H1 (cell line): ENCODE measurements at places on chromosomes 6 and 20. TPM values are rescaled to one million over a fixed set of nuclear protein-coding genes. Genes with fewer than 3 reads are reported as not detected.

The RAB44 gene
- not detected in 2 replicates for total RNA-seq

The OXT gene
- total RNA-seq = not detected in 2 replicates

The PRKN gene
- total RNA-seq = 0.08 and 0.13 TPM in 2 replicates

The EYA2 gene
- total RNA-seq = 1.6 and 1.7 TPM in 2 replicates

- no peak for DNase-seq
These were observed 145.1 kb downstream of the RIMS1 start for GRCh38 chr6:72031471-72031870.

DNA sequence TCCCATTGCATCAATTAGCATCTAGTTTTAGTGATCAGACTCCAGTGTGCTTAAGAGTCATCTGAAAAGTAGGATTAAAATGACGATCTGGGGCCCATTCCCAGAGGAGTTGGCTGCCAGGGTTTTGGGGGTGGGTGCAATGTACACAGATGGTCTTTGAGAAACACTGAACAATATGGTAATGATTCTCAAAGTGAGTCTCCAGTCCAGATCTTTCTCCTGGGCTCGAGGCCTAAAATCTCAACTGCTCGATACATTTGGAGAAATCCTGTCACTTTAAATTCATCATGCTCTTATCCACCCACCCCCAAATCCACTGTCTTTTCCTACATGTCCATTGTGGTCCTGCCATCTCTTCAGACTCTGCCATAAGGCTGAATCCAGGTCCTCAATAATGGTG is 80.7 kb upstream of the MYLIP start:
- no peak for DNase-seq

GRCh38 chr6:90712114-90712513 is 125.2 kb upstream of the MAP3K7 start:
- no peak for DNase-seq
